Cortex of kidney (tissue), 1 donor: ENCODE measurements at places on chromosomes 16 and 17.

DNA sequence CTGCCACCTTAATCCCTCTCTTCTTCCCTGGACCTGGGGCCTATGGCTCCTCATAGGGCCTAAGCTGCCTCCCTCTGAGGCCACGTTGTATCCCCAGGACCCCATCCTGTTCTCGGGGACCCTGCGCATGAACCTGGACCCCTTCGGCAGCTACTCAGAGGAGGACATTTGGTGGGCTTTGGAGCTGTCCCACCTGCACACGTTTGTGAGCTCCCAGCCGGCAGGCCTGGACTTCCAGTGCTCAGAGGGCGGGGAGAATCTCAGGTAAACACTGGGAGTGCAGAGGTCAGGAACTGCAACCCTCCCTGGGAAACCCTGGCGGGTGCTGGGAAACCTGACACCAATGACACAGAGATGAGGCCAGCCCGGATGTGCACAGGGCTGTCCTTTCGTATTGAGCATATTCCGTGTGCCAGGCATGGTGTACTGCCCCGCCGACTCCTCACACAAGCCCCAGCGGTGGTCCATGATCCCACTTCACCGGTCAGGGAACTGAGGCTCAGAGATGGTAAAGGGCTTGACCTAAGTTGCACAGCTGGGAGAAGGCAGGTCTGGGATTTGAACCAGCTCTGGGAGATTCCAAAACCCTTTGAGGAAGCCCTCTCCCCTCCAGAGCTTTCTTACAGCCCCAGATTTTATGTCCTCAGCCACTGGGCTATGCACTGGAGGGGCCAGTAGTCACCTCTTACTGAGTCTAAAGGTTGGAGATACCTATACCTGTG lies 22.9 kb downstream of the ANKRD40 start:
- no peak for DNase-seq

DNA sequence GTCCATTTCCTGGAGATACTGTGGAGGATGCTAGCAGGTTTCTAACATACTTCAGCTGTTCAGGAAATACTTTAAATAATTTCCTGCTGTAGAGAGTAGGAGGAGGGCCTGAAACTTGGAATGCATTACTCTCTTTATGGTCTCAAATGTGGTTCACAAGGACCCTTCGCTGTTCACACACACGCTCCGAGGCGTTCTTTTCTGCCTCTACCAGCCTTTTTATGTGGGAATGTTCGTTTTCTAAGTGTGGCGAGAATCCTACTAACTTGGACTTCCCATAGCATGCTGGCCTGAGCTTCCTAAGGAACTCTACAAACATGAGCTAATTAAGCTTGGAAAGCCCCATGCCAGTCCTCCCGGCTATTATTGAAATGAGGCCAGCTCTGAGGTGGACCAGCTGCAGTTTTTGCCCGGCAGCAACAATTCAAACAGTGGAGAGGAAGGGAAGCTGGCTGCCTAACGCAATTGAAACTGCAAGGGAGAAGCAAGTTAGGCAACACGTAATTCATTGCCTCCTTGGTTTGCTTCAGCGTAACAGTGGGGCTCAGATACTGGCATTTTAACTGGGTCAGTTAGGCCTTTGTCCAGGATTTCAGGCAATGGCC lies 18.9 kb downstream of the KPNA2 start:
- DNase-seq, result no peak

DNA sequence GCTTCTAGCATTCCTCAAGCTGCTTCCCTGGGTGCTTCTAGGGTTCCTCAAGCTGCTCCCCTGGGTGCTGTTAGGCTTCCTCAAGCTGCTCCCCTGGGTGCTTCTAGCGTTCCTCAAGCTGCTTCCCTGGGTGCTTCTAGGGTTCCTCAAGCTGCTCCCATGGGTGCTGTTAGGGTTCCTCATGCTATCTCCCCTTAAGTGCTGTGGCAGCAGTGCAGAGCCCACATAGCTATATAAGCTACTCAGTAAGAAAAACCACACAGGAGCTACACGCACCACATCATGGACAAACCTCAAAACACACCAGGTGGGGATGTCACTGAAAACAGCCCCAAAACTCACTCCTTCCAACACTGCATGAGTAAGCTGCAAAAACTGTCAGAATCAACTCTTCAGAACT lies 35.2 kb downstream of the ANKRD11 start:
- DNase-seq, result no peak

- DNase-seq, result no peak
Measured at GRCh38 chr17:82157046-82158035, 55.3 kb downstream of the CCDC57 start.

- DNase-seq, result no peak
Measured at GRCh38 chr17:55386796-55387332, 34.8 kb downstream of the MMD start.

GRCh38 chr17:27414271-27414670 lies 42.0 kb upstream of the KSR1 start:
- no peak for DNase-seq

DNA sequence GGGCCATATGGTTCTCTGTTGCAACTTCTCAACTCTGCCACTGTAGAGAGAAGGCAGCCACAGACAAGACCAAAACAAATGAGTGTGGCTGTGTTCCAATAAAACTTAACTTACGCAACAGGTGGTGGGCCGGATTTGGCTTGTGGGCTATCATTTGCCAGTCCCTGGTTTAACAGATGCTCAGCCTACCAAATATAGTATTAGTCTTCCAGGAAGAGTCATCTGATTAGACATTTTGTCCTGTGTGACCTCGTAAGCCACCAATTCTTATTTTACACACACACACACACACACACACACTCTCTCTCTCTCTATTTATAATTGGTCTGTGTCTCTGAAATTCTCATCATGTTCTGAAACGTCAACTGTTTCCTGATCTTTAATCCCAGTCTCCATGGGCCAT lies 245.9 kb downstream of the XYLT1 start:
- DNase-seq, result no peak

GRCh38 chr17:56676810-56677209 lies 83.3 kb downstream of the NOG start:
- no peak for DNase-seq

DNA sequence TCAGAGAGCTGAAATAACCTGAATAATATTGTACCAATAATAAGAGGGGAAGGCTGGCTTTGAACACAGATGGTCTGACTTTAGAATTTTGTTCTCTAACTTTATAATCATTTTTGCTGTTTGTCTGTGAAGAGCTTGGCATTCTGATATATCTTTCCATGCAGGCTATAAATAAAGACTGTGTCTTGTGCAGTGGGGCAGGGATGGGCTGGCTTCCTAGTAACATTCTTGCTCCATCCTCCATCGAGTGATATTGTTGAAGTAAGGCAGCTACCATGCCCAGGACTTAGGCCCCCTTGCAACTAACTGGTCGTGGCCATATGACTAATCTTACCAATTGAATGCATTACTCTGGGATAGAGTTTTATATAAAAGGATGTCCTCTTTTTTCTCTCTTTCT lies 234.7 kb upstream of the IRX3 start:
- DNase-seq, result no peak

DNA sequence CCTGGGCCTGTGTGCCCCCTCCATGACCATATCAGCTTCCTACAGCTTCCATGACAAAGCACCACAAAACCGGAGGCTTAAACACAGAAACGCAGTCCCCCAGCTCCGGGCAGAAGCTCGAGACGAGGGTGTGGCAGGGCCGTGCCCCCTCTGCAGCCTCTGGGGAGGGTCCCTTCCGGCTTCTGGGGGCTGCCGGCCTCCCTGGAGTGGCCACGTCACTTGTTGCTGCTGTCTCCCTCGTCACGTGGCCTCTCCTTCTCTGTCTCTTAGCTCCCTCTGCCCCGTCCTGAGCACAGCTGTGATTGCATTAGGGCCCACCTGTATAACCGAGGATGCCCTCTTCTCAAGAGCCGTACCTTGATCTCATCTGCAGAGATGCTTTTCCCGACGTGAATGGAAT lies 64.6 kb downstream of the JPH3 start:
- DNase-seq, result no peak

- DNase-seq, result no peak
Measured at GRCh38 chr17:53924530-53925455, 102.1 kb downstream of the KIF2B start.

DNA sequence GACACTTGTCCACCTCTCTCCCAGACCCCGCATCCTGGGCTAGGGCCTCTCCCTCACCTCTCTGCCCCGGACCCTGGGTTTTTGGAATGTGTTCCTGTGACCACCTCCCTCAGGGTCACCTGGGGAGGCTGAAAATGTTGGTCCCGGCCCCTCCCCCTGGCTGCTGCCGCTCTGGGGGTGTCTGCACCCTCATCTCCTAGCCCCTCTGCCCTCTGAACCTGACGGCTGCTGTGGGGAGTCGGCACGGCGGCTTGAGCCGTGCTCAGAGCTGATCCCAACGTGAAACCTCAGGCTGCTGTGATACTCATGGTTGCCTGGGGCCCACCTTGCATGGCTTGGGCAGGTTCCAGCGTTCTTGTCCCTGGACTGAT lies 42.8 kb downstream of the ADCY7 start:
- DNase-seq, result no peak

DNA sequence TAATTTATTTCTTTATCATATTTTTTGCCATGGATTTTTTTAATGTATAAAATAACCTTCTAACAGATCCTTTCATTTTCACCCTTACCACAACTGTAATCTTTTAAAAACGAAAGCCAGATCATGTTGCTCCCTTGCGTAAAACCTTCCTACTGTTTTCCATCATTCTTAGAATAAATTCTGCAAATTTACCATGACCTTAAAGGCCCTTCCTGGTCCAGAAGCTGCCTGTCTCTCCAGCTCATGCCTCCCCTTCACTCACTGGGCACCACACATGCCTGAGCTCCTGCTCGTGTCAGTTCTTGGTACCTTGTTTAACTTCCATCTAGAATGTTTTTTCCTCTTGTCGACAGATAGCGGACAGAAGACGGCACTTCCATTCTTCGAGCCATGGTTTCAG lies 245.0 kb upstream of the CDH5 start:
- no peak for DNase-seq

- no peak for DNase-seq
Measured at GRCh38 chr16:75461575-75461974, 2.9 kb downstream of the TMEM170A start.

GRCh38 chr17:68344701-68345136 lies 53.4 kb downstream of the ARSG start:
- no peak for DNase-seq

DNA sequence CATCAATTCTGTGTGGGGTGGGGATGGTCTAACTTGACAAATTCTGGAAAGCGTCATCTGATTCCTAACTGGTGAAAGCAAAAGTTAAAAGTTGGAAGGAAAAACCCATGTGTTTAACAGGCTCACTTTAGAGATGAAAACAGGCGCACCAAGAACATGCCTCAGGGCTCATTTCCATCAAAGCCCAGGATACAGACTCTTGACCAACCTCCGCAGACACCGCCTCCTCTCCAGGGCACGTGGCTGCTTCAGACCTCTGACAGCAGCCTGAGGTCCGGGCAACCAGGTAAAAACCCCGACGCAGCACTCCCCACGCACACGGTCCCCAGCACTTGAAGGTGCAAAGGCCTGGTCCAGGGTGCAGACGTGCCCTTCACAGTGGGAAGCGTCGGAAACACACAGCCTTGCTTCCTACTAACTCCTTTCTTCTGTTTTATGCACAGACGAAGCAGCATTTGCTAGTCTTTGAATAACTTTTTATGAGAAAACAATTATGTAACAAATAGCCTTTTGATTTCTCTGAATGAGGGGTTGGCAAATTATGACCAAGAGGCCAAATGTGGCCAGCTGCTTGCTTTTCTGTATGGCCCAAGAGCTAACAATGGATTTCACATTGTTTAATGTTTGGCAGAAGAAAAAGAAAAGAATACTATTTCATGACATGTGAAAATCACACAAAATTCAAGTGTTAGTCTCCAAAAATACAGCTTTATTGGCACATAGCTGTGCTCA lies 44.2 kb upstream of the TRAP1 start:
- DNase-seq, result no peak

DNA sequence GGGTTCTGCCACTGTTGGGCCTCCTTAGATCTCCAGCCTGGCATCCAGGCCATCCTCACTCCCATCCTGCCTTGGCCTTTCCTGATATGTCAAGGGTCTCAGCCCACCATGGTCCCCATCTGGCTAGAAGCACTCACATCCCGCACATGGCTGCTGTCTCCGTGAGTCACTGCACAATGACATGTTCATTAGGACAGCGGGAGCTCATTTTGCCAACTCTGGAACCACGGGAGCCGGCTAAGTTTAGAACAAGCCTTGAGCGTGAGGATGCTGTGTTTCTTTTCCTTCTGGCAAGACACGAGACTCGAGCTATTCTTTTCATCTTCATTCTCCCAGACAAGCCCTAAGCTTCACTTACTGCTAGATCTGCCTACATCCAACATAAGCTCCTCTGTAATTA lies 65.7 kb upstream of the KSR1 start:
- DNase-seq, result no peak

DNA sequence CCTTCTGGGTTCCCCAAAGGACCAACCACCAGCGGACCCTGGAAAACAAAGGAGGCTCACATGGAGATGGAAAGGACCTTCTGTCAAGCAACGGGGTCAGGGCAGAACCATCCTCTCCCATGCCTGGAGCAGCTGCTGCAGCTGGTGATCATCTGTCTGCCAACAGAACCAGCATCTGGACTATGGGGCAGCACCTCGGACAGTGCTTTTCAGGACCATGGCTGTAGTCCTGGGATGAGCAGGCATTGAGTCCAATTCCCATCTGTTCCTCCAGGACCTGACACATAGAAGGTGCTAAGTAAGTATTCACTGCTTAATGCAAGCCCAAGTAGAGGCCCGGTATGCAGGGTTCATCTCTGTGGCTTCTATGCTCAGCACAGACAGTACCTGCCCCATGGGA lies 304.7 kb downstream of the XYLT1 start:
- no peak for DNase-seq

- no peak for DNase-seq
Measured at GRCh38 chr17:63832455-63832854, 5.0 kb upstream of the FTSJ3 start.

- no peak for DNase-seq
Measured at GRCh38 chr17:73335591-73336407, 24.0 kb upstream of the CDC42EP4 start.

DNA sequence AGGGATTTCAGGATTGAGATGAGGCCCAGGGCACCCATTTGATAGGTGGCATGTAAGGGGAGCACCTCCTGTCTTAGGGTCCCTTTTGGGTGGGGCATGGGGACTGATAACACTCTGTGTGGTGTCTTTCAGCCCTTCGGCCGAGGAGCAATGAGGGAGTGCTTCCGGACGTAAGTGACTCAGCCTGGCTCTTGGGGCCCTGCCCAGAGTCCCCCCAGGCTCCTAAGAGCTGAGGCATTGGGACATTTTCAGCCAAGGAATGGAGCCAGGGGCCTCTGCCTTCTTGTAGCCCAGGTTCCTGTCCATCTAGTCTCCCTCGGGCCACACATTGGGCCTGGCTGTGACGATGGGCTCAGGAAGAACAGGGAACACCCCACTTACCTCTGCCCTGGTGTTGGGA lies 44.4 kb downstream of the EEF2K start:
- DNase-seq, result no peak

- DNase-seq, result no peak
Measured at GRCh38 chr16:70665113-70665694, 18.8 kb downstream of the IL34 start.

DNA sequence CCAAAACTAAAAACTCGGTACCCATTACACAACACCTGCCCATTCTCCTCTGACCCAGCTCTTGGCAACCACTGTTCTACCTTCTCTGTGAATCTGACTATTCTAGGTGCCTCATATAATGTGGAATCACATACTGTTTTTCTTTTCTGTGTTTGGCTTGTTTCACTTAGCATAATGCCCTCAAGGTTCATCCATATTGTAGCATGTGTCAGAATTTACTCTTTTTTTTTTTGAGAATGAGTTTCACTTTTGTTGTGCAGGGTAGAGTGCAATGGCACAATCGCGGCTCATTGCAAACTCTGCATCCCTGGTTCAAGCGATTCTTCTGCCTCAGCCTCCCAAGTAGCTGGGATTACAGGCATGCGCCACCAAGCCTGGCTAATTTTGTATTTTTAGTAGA lies 59.5 kb upstream of the RBL2 start:
- no peak for DNase-seq

- DNase-seq, result no peak
Measured at GRCh38 chr17:34400301-34400931, 37.4 kb upstream of the CCL1 start.
